SK-N-MC (cell line): ENCODE measurements at places on chromosomes 3 and 15.

GRCh38 chr3:39237027-39237426, 42.8 kb downstream of the CX3CR1 start:
- no peak for DNase-seq

DNA sequence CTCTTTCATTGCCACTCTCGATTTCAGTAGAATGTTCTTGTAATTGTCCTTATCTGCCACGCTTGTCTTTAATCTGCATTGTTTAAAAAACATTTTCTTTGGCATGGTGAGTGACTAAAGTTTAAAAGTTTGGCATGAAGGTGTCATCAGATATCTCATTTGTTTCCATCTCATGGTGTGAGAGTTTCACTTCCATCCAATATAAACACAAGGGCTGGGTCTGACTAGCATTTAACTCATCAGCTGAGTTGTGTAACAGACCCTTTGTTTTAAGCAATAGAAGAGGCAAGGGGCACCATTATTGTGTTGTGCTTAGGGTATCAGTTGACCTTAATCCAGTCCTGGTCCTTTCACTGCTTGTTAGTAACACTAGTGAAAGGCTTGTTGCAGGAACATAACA, 49.9 kb upstream of the IL12A start:
- no peak for DNase-seq

DNA sequence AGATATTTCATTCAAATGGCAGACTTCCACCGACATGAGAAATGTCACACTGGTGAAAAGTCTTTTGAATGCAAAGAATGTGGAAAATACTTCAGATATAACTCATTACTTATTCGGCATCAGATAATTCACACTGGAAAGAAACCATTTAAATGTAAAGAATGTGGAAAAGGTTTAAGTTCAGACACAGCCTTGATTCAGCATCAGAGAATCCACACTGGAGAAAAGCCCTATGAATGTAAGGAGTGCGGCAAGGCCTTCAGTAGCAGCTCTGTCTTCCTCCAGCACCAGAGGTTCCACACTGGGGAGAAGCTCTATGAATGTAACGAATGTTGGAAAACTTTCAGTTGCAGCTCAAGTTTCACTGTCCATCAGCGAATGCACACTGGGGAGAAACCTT, 8.6 kb upstream of the ZNF621 start:
- no peak for DNase-seq

DNA sequence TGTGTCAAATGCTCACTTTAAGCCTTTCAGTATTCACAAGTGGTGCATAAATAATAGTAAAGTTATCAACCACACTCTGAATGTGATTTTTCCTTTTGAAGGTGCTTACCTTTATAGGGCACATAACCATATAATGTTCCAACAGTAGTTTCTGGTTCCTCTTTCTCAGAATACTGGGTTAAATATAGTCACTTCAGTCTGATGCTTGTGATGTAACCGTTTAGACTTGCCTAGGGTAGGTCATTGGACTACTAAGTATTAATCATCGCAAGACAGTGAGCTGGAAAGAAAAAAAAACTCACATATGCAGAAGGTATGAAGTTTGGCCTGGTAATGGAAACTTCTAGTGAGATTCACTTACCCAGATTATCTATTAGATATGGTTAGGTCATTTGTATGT, 1.9 kb downstream of the KBTBD8 start:
- no peak for DNase-seq

DNA sequence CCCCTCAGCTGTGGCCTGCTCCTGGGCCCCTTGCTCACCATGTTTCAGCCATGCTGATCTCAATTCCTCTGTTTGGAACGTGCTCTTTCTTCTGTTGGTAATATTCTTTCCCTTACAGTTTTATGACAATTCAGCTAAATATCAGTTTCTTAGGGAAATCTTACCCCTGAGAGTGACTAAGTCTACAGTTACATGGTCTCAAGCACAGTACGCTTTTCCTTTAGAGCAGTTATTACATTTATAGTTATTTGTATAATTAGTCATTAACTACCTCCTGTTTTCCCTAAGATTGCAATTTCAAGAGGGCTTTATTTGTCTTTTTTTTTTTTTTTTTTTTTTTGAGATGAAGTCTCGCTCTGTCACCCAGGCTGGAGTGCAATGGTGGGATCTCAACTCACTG, 23.5 kb downstream of the C3orf62 start:
- no peak for DNase-seq

GRCh38 chr3:121529308-121529707, 16.5 kb downstream of the POLQ start:
- no peak for DNase-seq

GRCh38 chr3:8154617-8155016, 347.0 kb upstream of the LMCD1 start:
- no peak for DNase-seq

DNA sequence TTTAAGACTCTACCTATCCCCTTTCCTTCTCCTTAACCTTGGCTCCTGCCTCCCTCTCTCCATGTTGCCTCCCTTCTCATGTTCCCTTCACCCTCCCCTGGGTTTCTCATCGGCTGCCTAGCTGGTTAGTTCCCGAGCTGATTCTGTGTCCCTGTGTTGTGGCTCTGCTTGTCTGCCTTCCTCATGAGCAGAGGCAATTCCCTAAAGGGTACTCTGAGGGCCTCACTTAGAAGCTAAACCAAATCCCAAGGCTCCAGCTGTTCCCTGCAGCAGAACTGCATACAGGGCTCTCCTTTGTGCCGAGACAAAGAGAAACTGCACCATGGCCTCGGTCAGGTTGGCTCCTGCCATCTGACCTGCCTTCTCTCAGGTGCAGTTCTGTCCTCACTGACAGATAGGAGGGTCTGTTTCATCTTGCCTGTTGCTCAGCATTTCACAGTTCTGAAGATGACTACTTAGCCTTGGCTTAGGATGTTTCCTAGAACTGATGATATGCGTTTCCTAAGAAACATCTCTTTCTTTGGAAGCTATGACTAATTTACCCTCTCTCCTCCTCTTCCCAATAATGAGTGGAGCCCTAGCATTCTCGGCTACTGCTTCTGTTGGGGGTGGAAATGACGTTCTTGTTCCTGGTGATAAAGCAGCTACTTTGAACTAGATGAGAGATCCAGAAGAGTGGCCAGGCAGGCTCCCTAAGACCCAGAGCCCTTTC, 27.1 kb downstream of the DUOX1 start:
- no peak for DNase-seq

DNA sequence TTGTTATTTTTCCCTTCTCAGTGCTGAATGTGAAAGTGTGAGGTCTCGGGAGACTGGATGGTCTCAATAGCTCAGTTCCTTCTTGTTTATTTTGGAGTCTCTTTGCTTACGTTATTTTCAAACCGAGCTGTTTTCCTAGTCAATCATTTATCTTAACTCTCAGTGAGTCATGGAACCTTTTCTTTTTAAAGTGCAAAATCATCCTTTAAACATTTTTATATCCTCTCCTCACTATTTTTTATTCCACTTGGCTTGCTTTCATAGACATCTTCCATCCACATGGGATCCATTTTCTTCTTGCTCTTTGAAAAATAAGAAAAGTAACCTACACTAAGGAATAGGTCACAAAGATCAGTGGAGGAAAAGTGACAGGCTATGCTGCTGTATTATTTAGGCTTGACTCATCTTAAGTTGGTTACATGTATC, 497.8 kb downstream of the NAALADL2 start:
- no peak for DNase-seq

DNA sequence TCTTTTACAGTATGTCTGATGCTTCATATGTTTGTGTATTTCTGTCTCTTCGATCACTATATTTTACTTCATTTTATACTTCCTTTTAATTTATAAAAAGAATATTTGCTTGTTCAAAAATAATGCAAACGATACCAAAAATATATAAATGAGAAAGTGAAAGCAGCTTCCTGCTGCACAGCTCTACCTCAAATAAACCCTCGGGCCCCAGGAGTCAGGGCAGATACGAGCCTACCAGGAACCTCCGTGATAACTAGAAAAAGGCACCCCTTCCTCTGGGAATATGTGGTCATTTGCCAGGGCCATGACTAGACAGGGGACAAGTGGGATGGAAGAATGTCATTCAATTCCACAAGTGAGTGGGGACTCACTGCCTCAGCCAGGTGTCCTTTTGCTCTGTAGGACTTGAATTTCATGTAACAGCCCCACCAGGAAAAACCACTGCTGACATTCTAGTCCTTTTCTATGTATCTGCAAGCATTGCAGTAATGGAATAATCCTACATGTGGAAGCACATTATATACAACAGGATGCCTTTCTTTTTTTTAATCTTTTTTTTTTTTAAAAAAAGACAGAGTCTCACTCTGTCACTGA, 133.3 kb downstream of the SUCLG2 start:
- no peak for DNase-seq

DNA sequence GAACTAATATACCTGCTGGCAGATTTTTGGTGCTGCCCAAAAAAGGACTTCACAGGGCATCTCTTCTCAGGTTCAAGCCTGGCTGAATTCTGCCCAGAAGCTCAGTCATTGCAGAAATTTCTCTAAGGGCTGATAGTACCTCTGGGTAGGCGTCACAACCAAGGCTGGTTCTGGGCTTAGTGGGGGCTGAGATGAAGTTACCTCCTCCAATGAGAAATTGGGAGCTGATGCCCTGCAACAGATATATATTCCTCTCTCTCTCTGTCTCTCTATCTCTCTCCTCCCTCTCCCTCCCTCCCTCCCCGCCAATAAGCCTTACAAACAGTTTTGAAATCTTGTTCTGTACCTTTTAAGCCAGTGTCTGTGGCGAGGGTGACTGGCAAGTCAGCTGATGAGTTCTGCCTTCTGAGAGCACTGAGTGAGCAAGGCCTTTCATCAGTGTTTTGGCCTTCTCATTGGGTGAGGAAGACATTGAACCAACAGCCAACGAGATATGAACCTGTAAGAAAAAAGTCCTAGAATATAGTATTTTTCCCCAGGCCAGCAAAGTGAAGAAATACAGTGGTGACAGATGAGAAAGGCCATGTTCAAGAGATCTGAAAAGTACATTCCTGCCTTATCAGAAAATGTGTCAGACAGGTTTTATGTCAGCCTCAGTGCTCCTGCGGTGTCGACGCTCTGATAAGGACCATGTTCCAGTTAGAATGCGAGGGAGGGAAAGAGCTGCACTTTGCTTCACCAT, 45.5 kb downstream of the TMEM39A start:
- no peak for DNase-seq

GRCh38 chr3:177124882-177125281, 72.4 kb downstream of the TBL1XR1 start:
- DNase-seq = no peak

GRCh38 chr15:78241017-78241416, 6.7 kb upstream of the ACSBG1 start:
- DNase-seq = no peak

GRCh38 chr3:48511551-48511950, 7.6 kb upstream of the SHISA5 start:
- DNase-seq = no peak

DNA sequence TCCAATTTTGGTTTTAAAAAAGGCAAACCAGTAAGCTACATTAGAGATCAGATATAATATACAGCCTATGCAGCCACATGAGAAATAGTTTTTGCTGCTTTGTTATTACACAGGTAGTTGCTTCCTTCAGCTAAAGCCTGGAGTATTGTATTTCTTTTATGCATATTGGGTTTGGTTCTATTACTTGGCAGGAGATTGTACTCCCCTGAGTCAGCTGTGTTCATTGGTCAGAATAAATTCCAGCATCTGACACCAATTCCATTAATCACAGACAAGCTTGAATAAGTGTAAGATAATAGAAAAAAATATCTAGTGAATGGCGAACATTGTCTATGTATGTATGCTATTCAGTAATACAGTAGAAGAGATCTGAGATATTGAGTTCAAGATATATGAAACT, 26.1 kb upstream of the ZCWPW2 start:
- no peak for DNase-seq

- no peak for DNase-seq
These were observed 229.1 kb downstream of the TP63 start for GRCh38 chr3:189860296-189860695.

- DNase-seq = no peak
These were observed 57.8 kb downstream of the MEGF11 start for GRCh38 chr15:66195621-66196230.

DNA sequence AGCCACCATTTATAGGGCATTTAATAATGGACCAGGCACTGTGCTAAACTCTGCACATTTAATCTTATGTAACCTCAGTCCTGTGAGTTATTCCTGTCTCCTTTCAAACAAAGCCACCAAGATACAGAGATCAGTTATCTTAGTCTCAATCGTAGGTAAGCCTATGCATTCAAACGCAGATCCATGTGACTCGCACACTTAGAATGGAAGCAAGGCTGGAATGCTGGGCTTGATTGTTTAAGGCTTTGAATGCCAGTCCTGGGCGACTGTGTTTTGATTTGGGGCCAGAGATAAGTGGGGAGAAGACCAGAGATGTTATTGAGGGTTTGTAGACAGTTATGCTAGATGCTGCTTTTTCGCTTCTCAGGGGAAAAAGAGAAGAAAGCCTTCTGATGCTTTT, 22.2 kb downstream of the MED12L start:
- DNase-seq = no peak

GRCh38 chr15:43505738-43506137, 11.7 kb upstream of the MAP1A start:
- no peak for DNase-seq

GRCh38 chr3:195616681-195617080, 32.9 kb upstream of the APOD start:
- DNase-seq = no peak

- no peak for DNase-seq
These were observed 133.2 kb downstream of the ALDH1A2 start for GRCh38 chr15:57932348-57932747.

- no peak for DNase-seq
These were observed 236.6 kb downstream of the PLCL2 start for GRCh38 chr3:17121336-17121735.

- no peak for DNase-seq
These were observed 494.2 kb upstream of the AGTR1 start for GRCh38 chr3:148203297-148204010.

GRCh38 chr15:48388016-48388851, 57.0 kb downstream of the DUT start:
- DNase-seq = no peak

DNA sequence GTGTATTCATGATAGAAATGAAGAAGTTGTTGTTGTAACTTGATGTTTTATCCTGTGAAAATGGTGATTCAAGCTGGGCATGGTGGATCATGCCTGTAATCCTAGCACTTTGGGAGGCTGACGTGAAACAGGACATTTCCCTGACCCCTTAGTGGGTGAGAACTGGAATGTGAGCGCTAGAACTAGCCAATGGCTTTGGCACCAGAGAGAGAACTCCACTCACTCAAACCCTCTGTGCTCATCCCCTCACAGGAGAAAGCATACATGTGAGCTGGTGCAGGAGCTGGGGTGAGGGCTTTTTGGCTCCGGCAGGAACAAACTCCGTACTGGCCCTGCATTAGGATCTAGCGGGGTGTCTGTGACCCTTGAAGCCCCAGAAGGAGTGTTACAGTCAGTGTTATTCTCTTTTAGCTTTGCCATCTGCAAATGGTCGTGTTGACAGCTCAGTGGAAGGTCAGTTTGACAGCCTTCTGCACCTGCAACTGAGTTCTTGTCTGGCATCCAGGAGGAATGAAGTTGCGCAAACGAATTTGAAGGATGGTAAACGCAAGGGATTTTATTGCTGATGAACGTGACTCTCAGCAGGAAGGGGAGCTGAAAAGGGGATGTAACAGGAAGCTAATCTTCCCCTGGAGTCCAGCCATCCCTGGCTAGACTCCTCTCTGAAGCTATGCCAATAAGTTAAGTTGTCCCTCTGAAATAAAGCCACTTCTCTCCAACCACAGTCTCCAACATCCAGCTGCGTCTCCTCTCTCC, 1016.6 kb upstream of the CADM2 start:
- DNase-seq = no peak

GRCh38 chr3:89971329-89971728, 863.9 kb downstream of the EPHA3 start:
- DNase-seq = no peak
